ENCODE measurements at places on chromosomes 4 and X.

DNA sequence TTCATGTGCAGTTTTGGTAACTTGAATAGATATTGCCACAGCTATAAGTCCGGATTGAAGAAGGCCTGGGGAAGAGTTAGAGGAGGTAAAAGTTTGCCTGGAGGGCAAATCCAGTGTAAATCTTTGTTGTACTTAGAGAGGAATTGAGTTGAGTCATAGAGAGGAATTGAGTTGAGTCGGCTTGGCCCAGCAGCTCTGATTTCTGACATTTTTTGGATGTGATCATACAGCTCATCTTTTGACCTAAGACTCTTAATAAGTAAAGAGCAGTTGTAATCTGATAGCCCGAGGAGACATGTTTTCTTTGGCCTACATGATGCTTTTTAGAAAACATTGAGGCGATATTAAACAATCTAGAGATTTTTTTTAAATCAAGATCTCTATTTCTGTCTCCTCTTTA lies 3.9 kb downstream of the KIT start:
- DNase-seq, result no peak

DNA sequence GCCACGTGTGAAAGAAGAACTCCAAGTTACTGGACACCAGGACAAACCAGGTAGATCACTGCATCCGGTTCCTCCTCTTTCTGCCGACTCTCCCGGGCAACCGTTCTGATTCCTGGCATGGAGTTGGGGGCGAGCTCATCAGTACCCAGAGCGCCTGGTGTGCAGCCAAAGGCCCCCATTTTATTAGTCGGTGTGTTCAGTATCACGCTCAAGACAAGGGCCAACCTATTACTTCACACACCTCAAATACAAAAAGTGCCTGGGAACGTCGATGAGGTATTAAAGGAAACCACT lies 2.8 kb upstream of the CTBP1 start:
- DNase-seq, result no peak

GRCh38 chrX:44082829-44083228 lies 109.6 kb upstream of the NDP start:
- DNase-seq, result no peak

DNA sequence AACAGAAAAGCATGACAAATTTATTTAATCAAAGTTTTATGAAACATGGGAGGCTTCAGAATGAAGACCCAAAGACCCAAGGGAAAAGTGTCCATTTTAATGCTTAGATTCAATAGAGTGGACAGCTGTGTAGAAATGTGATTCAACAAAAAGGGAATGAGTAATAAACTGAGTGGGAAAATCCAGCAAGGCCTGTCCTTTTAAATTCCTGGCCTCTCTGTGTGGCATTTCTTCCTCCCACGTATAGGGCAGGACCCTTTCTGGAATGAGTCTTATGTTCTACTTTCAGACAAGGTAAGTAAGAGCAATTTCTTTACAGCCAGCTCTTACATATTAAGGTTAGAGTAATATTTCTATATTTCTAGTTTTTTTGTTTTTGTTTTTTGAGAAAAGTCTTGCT lies 14.5 kb downstream of the AASDH start:
- no peak for DNase-seq

DNA sequence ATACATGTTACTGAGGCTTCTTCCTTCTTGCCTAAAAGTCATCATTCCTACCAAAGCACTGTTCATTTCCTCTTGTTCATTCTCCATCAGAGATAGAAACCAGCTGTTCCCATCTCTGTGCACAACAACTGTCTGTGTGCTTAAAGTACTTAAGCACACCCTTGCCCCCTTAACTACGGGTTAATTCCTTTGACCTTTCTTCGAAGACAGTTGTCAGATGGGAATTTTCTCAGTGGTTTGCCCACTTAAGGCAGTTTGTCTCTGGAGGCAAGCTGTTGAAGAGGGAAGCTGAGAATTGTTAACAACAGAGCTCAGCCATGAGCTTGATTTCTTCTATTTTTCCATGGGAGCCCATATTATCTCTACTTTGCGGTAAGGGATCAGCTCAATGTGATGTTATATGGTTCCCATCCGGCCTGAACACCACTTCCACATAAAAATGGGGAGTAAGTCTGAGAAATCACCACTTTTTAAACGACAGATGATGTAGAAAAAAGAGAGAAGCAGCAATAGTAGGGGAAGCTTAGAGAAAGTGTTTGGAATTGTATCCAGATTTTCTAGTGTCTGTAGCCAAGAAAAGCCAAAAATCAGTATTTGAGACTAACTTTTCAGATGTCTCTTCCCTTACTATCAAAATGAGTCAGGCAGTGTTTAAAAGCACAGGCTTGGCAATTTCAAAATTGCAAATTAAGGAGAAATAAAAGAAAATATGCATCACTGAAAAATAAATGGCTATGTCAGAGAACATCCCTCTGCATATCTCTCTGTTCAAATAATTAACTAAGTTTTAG lies 194.4 kb downstream of the SLIT2 start:
- DNase-seq, result no peak

GRCh38 chr4:72302981-72303704 lies 265.9 kb downstream of the ADAMTS3 start:
- peak; percentile 7 for DNase-seq

DNA sequence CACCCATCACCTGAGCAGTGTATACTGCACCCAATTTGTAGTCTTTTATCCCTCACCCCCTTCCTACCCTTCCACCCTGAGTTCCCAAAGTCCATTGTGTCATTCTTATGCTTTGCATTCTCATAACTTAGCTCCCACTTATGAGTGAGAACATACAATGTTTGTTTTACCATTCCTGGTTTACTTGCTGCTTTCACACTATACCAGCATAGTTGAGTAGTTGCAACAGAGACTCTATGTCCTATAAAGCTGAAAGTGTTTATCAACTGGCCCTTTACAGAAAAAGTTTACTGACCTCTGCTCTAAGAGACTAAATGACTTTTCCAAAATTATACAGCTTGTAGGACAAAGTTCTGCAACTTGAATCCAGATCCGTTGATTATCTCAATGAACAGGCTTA lies 61.1 kb upstream of the BLTP1 start:
- no peak for DNase-seq

GRCh38 chr4:101075536-101075935 lies 271.8 kb downstream of the PPP3CA start:
- DNase-seq, result no peak

GRCh38 chr4:188892837-188893236 lies 753.6 kb downstream of the TRIML1 start:
- DNase-seq, result no peak

DNA sequence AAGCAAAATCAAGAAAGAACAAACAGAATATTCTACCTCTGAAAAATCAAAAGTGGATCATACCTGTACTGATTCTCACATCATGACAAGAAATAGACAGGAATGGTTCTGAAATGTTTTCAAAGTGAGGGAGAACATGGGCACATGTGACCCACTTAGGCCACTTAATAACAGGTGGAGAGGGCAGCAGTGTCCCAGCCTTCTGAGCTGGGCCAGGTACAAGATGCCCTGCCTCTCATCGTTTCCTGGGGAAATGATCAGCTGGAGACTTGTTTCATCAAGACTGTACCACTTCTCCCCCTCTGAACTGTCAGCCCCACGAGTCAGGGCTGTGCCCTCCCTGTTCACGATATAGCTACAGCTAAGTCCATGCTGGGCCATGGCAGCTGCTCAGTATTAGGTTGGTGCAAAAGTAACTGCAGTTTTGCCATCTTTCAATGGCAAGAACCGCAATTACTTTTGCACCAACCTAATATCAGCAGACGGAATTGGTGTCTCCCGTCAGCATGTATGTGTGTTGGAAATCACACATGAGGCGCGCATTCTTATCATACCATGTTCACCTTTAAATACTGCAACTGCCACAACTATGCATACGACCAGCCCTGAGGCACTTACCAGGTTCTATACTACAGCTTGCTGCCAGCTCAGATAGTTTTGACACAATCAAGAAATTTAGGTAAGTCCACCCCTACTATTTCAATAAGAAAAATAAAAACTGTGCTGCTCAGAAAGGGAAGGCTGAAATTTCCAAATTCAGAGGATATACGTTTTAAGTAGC lies 71.4 kb downstream of the GATB start:
- DNase-seq, result no peak

- DNase-seq, result no peak
These were observed 32.1 kb downstream of the ABLIM2 start for GRCh38 chr4:8126523-8126922.

DNA sequence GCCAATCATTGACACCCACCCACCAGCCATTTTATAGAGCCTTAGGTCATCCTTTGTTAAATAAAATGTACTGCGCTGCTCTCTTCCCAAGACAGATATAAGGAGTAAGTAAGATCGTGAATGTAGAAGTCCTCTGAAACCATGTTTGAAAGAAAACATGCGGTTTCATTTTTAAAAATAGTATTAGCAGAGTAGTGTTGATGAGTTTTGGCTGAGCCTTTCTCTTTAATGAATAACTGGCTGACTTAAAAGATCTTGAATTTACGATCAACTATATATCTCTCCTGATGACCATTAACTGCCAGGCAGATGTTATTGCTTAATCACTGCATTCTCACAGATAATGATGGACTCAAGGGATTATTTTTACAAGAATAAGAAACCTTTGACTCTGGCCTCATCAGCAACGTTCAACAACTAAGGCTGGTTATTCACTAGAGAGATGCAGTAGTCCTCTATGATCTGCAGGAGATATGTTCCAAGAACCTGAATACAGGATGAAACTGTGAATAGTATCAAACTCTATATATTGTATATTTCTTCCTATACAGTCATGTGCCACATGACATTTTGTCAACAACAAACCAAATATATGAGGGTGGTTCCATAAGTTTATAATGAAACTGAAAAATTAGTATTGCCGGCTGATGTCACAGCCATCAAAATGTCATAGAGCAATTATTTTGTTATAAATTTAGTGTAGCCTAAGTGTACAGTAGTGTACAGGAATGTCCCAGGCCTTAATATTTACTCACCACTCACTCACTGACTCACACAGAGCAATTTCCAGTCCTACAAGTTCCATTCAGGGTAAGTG lies 80.8 kb downstream of the FAM13A start:
- DNase-seq, result no peak

GRCh38 chr4:185685804-185686203 lies 126.2 kb downstream of the SORBS2 start:
- DNase-seq, result no peak

Data from stimulated activated CD8-positive, alpha-beta memory T cell treated with anti-CD3 and anti-CD28 coated beads, Interleukin-15, amount 100 ng/mL, for 1 hour (primary cell).